ENCODE measurements at places on chromosomes 2 and 18.

DNA sequence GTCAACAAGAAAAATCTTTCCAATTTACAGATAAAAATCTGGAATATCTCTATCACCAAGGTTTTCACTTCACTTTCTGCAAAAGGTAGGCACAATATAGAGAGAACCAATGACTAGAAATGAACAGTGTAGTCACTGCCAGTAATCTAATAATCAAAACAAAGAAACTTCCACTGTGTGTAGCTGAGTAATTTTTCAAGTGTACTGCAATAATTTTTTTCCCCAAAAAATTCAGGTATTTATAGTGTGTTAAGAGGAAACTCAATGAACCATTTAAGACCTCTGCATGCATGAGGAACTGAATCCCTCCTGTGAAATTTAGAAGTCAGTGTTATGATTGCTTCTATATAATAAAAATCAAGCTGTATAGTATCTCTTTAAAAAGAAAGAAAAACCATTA is 121.8 kb downstream of the MEMO1 start:
- no peak for DNase-seq

- DNase-seq, result no peak
Observed at GRCh38 chr2:122681626-122682025, 926.2 kb downstream of the TSN start.

GRCh38 chr2:28395334-28396061 is 2.8 kb downstream of the FOSL2 start:
- DNase-seq, result no peak

- DNase-seq, result no peak
Observed at GRCh38 chr2:64394153-64394552, 59.8 kb upstream of the LGALSL start.
